Stimulated activated CD8-positive, alpha-beta memory T cell treated with anti-CD3 and anti-CD28 coated beads, Interleukin-7, amount 100 ng/mL, for 1 hour (primary cell): ENCODE measurements at places on chromosomes 4 and X.

DNA sequence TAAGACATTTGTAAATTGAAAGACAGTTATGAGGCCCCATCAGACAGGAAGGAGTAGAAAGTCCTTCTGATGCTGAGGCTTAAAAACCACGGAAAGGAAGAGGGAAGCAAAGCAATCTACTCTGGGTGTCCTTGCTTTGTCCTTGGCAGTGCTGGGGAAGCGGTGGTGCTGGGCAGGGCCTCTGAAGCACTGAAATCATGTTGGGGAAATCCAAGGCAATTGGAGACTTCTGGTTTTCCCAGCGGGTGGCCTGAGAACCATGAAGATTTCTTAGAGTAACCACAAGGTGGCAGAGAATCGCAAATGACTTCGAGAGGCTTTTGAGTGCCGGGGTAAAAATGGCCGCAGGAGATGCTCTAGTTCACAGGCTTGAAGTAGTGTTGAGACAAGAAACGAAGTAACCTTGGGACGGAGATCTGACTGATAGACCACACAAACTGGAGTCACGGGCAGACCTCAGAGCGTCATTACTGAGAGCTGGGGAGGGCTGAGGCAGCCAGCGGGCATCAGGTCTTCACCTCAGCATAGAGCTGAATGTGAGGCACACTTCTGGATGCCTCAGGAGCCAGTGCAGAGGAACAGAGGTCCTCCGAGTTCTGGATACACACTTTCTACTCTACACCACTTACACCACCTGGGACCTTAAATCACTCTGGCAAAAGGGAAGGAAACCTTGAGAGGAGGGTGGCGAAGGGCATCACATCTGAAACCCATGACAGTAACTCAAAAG is 130.7 kb upstream of the GPRIN3 start:
- no peak for DNase-seq

DNA sequence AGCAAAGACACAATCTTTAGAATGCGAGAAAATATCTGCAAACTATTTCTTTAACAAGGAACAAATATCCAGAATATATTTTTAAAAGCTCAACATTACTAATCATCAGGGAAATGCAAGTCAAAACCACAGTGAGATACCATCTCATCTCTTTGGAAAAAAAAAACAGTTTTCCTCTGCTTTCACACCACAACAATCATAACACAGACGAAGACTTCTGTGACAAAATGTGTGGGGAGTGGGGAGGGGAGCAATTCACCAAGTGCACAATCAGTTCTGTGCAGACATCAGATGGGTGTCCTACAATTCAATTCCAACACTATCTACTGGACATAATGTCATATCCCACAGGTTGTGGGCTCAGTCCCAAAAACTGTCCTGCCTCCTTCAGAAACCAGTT is 293.2 kb upstream of the SLC7A11 start:
- DNase-seq: no peak

DNA sequence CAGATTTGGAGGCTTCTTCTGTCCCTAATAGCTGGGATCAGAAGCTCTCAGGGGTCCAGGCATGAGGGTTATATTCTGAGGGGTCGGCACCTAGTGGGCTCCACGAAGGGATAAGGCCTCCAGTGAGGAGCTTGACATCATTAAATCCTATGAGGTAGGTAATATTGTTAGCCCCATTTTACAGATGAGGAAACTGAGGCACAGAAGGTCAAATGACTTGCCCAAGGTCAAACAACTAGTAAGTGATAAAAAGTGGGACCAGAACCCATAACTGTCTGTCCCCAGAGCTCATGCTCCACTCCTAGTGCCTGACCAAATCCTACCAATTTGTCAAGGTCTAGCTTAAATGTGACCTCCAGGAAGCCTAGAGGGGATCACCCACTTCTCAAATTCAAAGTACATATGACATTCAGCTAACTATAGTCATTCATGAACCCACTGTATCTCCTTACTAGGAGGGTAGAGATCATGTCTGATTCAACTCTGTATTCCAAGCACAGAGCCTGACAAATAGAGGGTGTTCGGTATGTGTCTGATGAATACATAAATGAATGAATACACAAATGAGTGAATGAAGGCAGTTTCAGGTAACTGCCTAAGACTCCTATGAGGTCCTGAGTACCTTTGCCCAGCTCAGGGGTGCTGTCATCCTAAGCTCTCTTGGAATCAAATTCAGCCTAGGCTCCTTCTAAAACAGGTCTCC is 43.3 kb downstream of the SMC1A start:
- no peak for DNase-seq

GRCh38 chrX:123181233-123181914 is 2.7 kb upstream of the GRIA3 start:
- no peak for DNase-seq

DNA sequence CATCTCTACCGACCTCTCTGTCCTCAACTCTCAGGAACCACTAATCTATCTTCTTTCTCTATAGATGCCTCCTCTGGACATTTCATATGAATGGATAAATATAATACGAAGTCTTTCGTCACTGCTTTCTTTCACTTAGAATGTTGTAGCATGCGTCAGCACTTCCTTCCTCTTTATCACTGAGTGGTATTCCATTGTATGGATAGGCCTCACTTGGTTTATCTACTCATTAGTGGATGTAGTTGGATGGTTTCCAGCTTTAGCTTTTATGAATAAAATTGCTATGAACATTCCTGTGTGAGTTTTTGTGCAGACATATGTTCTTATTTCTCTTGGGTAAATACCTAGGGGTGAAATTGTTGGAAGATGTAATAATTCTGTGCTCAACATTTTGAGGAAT is 528.2 kb upstream of the FAT1 start:
- no peak for DNase-seq

- DNase-seq: no peak
These were observed 282.4 kb upstream of the GPC4 start for GRCh38 chrX:133697656-133698055.

- no peak for DNase-seq
These were observed 68.6 kb downstream of the CAMK2D start for GRCh38 chr4:113692809-113693411.

DNA sequence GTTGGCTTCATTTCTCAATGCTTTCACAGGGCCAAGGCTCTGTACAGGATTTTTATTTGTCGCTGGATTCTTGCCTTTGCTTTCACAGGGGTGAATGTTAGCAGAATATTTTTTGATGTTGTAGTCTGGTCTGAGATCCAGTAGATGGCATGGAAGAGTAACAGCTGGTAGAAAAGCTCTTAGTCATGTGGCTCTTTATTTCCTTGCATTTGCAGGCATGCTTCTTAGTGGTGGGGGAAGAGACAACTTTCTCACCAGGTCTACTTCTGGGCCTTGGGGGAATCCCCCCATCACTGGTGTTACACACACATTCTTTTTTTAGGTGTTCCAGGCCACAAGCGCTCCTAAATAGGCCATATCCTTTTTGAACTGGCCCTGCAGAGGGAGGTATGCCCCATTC is 58.2 kb upstream of the DKK2 start:
- no peak for DNase-seq

DNA sequence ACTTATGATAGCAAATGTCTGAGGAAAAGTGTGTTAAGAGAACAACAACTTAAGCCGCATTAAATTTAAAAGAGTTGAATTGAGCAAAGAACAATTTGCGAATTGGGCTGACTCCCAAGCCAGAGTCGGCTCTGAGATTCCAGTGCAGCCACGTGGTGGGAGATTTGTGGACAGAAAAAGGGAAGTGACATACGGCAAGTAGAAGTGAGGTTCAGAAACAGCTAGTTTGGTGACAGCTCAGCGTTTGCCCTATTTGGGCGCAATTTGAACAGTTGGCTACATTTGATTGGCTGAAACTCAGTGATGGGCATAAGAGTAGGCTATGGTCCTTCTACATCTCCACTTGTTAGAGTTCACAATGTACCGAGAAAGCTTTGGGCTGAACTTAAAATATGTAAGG is 124.0 kb downstream of the PRKX start:
- no peak for DNase-seq

GRCh38 chr4:94372991-94373390 is 30.4 kb upstream of the HPGDS start:
- no peak for DNase-seq
